Progenitor cell of endocrine pancreas (in vitro differentiated cells): ENCODE measurements at places on chromosomes 4 and X.

GRCh38 chr4:26034849-26035248 lies 120.8 kb downstream of the SMIM20 start:
- no peak overlapping the region for H3K27ac ChIP-seq
- no peaks in the 10 kb centered on the region for H3K36me3 ChIP-seq
- peaks cover 23% of the 10 kb centered on the region for H3K27me3 ChIP-seq
- DNase-seq = no peak
- peaks cover 30% of the 10 kb centered on the region for H3K4me1 ChIP-seq

DNA sequence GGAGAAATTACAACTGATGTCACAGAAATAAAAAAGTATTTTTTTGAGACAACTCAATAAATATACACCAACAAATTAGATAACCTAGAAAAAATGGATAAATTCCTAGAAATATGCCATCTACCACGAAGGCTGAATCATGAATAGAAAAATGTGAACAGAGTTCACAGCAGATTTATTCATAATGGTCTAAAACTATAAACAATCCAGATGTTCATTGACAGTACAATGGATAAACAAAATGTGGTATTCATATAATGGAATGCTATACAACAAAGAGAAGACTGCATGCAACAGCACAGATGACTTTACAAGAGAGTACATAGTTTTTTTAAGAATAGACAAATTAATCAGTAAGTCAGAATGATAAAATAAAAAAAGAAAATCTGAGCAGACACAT lies 55.2 kb downstream of the CLOCK start:
- no peak for DNase-seq
- H3K27ac ChIP-seq = no peak overlapping the region
- H3K4me3 ChIP-seq = no peak overlapping the region
- peaks cover 20% of the 10 kb centered on the region for H3K36me3 ChIP-seq

DNA sequence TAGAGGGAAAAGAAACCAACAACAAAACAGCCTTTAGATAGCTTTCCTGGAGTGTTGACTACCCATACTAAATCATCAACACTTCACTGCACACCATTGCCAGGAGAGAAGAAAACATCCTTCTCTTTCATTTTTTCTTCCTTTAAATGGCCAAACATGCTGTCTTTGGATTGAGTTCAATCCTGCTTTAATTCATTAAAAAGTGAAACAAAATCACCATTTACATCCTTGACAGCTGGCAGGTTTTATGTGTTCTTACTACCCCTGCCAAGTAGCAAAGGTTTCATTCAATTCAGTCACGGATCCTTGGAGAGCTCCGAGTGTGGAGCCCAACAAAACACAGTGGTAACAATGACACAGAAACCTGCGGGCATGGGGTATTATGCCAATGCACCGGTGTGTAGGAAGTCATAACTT lies 568.3 kb downstream of the ANKRD50 start:
- no peaks in the 10 kb centered on the region for H3K27me3 ChIP-seq
- no peak overlapping the region for H3K4me3 ChIP-seq
- H3K27ac ChIP-seq = no peak overlapping the region
- peaks cover 3% of the 10 kb centered on the region for H3K4me1 ChIP-seq
- no peaks in the 10 kb centered on the region for H3K36me3 ChIP-seq

- peaks cover 1% of the 10 kb centered on the region for H3K36me3 ChIP-seq
- no peak for DNase-seq
- H3K27ac ChIP-seq = no peak overlapping the region
- H3K27me3 ChIP-seq = no peaks in the 10 kb centered on the region
- H3K4me1 ChIP-seq = no peaks in the 10 kb centered on the region
- no peak overlapping the region for H3K4me3 ChIP-seq
Measured at GRCh38 chr4:74344031-74344430, 20.9 kb upstream of the EREG start.
